ENCODE measurements at places on chromosomes 4 and X. TPM values are rescaled to one million over a fixed set of nuclear protein-coding genes. Genes with fewer than 3 reads are reported as not detected.

ADAMTS3 gene
- total RNA-seq, result 0.21 TPM

DNA sequence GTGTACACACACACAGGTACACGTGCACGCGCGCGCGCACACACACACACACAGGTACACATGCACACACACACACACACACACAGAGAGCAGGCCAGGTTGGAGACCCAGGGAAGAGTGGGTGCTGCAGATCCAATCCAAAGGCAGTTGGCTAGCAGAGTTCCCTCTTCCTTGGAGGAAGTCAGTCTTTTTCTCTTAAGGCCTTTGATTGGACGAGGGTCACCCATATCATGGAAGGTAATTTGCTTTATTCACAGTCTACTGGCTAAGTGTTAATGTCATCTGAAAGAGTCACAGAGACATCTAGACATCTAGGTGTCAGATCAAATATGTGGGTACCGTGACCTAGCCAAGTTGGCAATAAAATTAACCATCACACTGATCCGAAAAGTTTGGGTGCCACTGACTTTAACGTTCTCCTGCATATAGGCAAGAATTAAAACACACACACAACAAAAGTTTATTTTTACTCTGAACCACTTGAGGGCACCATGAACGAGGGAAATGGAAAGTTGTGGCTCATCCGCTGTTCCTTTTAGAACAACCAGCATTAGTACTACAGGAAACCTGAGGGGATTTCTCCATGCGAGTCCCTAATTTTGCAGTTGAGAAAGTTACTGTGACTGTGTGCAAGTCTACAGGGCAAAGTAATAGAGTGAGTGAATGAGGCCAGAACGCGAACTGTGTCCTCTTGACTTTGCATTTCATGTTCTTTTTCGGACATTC lies 66.0 kb upstream of the STOX2 start:
- DNase-seq, result no peak
- peaks cover 2% of the 10 kb centered on the region for H3K4me1 ChIP-seq
- H3K4me3 ChIP-seq, result no peak overlapping the region
- H3K27me3 ChIP-seq, result no peaks in the 10 kb centered on the region

DNA sequence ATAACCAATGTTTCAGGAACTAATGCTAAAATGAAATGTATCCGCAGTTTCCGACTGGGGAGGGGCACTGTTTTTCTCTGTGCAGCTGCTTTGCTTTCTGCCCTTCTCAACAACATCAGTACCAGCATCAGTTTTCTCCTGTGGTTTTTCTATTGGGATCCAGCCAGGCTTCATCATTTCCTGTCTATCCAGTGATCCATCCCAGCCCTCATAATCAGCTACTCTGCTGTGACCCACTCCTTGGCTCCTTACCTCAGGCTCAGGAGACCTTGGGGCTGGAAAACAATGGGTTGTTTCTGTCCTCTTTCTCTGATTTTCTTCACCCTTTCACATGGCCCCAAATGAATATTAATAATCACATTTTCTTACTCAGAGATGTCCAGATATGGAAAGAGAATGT lies 222.2 kb upstream of the DKK2 start:
- H3K27me3 ChIP-seq, result no peaks in the 10 kb centered on the region
- no peaks in the 10 kb centered on the region for H3K36me3 ChIP-seq
- H3K27ac ChIP-seq, result no peak overlapping the region
- no peaks in the 10 kb centered on the region for H3K4me1 ChIP-seq
- H3K4me3 ChIP-seq, result no peak overlapping the region

DNA sequence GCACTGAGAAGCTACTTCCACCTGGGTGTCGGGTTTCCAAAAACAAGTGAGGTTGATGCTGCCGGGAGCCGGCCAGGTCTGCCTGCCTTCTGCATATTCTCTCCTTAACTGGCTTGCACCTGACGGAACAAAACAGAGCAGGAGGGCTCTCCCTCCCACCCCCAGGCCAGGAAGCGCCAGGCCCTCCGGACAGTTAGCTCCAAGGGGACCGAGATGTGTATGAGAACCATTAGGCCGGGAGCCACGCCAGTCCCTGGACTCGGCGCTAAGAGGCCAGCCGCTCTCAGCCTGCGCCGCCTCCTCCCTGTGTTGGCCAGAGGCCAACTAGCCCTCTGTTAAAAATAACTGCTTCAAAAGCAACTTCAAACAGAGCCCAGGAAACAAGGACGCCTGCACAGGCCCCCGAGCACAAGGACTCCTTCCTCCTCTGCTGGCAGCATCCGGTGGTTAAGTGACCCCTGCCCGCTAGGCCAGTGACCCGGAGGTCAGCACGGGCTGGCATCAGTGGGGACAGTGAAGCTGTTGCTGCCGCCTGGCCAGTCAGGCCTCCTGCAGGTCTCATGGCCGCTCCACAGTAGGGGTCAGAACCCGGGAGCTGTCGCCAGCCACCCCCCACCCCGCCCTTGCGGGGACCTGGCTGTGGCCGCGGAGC lies 107.9 kb downstream of the ABLIM2 start:
- H3K27ac ChIP-seq, result no peak overlapping the region

DNA sequence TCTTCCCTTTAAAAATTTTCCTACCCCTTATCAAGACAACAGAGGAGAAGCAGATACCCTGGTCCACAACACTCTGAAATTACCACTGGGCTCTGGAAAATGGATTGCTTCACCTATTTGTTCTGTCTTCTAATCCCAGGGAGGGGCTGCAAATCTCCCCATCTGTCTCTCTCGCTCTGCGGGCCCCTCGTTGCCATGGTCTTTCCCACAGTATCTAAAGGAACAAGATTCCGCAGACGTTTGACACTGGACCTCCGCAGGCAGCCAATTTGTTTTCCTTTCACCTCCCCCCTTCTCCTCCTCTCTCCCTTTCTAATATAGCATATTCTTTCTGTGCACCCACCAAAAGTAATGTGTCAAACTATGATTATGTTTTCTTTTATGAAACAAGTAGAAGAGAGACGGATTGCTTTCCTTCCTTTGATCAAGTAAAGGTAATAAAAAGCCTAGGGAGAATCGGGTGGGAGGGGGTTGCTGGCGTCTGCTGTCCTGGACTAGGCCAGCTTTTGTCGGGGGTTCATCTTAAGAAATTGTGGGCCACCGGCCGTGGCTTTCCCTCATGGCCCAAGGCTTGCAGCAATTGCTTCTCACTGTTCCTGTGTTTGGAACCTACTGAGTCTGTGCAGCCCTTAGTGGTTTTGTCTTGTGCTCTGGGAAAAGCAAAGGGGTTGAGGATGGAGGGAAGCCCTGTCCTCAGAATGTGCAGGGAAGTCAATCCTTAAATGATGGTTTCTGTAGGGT lies 81.0 kb downstream of the MGST2 start:
- DNase-seq, result no peak
- H3K27ac ChIP-seq, result no peak overlapping the region
- no peaks in the 10 kb centered on the region for H3K36me3 ChIP-seq
- no peaks in the 10 kb centered on the region for H3K4me1 ChIP-seq

TBC1D25 gene
- 12.9 TPM for total RNA-seq

- no peaks in the 10 kb centered on the region for H3K27me3 ChIP-seq
- DNase-seq, result no peak
- no peak overlapping the region for H3K4me3 ChIP-seq
- H3K4me1 ChIP-seq, result peaks cover 9% of the 10 kb centered on the region
- no peak overlapping the region for H3K27ac ChIP-seq
Observed at GRCh38 chr4:127217586-127218229, 415.0 kb upstream of the INTU start.
